ENCODE measurements at places on chromosomes 4 and X. TPM values are rescaled to one million over a fixed set of nuclear protein-coding genes. Genes with fewer than 3 reads are reported as not detected.

The FRAS1 gene
- 3.3 TPM for total RNA-seq

The DNAAF6 gene
- total RNA-seq, result not detected

The WDR44 gene
- 11.1 TPM for total RNA-seq

The CT45A1 gene
- not detected for total RNA-seq

The S100G gene
- total RNA-seq, result not detected
